ENCODE measurements at places on chromosomes 5 and 9.

DNA sequence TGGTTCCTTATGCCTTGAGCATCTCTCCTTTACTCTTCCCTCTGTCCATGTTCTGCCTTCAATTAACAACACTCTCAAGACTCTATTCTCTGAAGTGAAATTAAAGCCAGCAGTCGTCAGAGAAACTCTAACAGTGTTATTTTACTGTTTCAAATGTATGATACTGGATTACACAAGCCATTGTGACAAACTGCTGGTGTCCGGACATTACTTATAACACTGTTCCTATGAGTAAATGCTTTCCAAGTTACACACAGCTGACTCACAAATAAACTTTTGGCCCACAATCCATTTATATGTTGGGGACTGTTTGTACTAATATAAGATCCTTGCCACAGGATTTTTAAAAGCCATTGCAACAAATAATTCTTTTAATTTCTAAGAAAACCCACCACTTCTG, 63.2 kb upstream of the GHR start:
- DNase-seq = no peak

GRCh38 chr5:173970878-173971650, 17.9 kb upstream of the C5orf47 start:
- no peak for DNase-seq

GRCh38 chr5:154236-154635, 37.1 kb upstream of the LRRC14B start:
- no peak for DNase-seq

- DNase-seq = no peak
These were observed 225.7 kb downstream of the ASTN2 start for GRCh38 chr9:117189121-117189520.

DNA sequence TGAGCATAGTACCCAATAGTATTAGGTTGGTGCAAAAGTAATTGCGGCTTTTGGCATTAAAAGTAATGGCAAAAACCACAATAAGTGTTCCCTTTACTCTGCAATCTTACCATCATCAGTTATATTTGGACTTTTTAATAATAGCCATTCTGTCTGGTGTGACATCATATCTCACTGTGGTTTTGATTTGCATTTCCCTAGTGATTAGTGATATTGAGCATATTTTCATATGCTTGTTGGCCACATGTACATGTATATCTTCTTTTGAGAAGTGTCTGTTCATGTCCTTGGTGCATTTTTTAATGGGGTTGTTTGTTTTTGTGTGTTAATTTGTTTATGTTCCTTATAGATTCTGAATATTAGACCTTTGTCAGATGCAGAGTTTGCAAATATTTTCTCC, 289.9 kb downstream of the FAM170A start:
- no peak for DNase-seq
